Esophagus squamous epithelium (tissue), 5 donors: ENCODE measurements at places on chromosomes 2 and 18.

DNA sequence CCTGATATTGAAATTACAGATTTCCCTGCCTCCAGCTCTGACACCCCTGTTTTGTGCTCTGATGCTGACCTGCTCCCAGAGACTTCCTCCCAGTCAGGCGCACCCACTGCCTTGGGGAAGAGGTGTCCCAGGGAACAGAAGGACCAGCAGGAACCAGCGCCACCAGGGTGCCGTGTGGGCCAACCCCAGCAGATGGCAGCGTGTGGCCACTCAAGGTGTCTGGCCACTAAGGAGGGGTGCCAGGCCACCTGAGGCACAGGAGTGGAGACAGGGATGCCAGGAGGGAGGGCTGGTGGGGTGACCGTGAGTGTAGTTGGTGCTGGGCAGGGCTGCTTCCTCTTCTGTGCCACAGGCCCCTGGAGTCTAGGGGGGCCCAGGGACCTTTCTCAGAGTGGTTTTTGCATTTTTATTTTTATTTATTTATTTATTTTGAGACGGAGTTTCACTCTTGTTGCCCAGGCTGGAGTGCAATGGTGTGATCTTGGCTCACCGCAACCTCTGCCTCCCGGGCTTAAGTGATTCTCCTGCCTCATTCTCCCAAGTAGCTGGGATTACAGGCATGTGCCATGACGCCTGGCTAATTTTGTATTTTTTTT, 56.0 kb downstream of the TEX44 start:
- no peak for DNase-seq

DNA sequence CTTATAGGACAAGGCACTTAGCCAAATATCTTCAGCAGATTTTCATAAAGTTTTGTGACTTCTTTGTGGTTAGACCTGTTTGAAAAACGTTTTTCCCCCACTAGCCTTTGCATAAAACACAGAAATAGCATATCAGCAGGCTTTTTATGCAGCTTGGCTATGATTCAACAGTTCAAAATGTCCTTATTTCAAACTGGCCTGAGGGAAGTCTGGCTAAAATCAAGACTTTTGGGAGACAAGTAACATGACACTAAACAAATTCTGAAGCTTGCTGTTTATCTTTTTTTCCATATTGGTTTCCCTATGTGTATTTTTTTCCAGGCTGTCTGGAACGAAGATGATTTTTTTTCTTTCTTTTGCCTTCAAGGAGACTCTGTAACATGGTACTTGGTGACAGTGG, 95.1 kb upstream of the L3MBTL4 start:
- DNase-seq: no peak

DNA sequence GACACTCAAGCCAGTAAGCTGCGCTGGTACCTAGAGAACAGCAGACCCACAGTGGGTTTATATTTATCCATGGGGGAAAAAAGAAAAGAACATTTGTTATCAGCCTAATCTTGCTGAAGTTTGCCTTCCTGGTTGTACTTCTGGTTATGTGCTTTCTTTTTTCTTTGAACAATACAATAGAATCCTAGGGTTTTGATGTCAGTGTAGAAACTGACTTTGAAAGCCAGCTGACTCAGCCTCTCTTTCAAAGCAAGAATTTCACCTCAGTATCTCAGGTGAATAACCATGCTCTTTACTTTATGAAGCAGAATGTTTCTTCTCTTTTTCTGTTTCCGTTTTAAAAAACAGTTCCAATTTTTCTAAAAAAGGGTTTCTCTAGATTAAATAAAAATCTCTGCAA, 78.4 kb downstream of the CD8B2 start:
- no peak for DNase-seq

- no peak for DNase-seq
Measured at GRCh38 chr2:230827774-230828271, 36.9 kb upstream of the ITM2C start.

GRCh38 chr2:62727259-62727867, 21.9 kb downstream of the EHBP1 start:
- no peak for DNase-seq

DNA sequence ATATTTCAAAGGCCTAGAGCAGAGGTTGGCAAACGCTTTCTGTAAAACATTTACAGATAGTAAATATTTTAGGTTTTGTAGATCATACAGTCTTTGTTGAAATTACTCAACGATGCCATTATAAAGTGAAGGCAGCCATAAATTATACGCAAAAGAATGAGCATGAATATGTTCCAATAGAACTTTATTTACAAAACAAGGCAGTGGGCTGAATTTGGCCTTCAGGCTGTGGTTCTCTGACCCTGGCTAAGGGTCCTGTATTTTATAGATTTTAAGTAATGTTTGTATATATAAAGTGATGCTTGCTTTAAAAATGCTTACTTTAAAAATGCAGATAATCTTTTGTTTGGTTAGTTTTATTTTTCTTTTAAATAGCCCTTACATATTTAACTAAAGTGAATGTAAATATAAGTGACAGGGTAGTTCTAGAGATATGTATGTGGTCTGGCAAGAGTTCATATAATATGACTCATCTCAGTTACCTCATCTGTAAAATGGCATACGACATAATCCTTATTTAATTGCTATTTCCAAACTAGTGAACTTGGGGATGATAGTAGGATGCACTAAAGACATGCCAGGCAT, 51.7 kb upstream of the ATP5MC3 start:
- no peak for DNase-seq

GRCh38 chr2:23069923-23070322, 315.1 kb upstream of the KLHL29 start:
- no peak for DNase-seq

DNA sequence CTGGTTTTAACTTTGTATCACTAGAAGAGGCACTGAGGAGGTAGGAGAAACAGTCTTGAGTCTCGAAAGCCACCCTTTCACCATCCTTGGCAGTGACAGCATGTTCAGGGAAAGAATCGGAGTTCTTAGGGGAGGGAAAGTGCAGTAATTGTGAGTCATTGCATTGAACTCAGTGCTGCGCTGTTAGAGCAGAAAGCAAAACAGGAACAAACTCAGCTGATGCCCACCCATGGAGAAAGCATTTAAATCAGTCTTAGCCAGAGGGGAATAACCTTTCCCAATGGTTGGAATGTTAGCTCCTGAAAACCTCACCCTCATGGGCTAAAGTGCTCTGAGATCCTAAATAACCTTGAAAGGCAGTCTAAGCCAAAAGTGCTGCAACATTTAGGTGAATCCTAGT, 845.6 kb upstream of the CNTNAP5 start:
- DNase-seq: no peak

GRCh38 chr2:137525641-137526190, 438.6 kb upstream of the HNMT start:
- no peak for DNase-seq

DNA sequence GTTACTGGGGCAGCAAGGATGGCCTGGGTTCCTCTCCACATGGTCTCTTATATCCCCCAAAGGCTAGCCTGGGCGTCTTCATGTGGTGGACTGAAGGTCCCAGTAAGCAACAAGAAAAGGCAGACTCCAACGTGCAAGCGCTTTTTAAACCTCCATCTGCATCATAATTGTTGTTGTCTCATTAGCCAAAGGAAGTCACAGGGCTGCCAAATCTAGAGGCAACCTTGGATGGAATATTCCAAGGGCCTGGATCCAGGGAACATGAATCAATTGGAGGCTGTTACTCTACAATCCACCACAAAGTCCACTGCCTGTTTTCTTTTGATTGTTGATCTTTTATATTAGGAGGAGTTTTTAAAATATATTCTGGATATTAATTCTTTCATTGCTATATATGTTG, 118.8 kb downstream of the SH3RF3 start:
- DNase-seq: no peak

DNA sequence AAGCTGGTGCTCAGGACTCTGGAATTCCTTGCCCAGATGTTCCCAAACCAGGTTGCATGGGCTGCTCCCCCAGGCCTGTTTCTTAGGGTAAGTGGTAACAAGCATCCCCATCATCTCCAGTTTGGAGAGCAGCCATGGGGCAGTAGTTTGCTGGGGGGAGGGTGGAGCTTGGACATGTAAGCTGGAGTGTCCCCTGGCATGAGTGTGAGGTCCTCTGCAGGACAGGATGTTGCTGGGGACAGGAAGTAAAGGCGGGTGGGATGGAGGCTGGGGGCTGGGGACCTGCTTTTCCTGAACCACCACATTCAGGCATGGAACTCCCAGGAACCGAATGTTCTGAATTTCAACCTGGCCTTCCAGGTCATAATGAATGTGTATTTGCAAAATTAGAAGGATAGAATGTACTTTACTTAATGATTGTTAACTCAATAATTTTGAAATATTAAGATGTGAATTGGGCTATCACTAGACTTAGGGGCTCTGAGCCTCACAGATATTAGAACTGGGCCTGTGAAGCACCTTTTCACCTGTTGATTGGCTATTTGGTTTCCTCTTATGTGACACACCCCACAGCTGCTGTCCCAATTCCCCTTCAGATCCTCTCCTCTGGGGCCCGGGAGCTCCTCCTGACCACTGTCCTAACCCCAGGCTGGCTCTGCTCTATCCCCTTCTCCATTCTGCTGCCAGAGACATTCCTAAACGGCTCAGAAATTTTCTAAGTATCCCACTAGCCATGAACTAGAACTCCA, 66.4 kb upstream of the EPAS1 start:
- DNase-seq: no peak

- no peak for DNase-seq
Measured at GRCh38 chr18:63783394-63783793, 8.2 kb downstream of the SERPINB7 start.

GRCh38 chr2:231554748-231555545, 24.7 kb upstream of the NMUR1 start:
- DNase-seq: no peak

DNA sequence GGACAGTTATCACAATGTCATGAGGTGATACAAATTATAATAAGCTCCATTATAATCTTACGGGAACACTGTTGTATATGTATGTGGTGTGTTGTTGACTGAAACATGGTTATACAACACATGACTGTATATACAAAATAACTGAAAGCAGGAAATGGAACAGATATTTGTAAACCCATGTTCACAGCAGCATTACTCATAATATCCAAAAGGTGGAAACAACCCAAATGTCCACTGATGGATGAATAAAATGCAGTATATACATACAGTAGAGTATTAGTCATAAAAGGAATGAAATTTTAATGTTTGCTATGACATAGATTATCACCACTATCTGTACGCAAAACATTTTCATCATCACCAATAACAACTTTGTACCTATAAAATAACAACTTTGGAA, 107.3 kb downstream of the USP34 start:
- DNase-seq: no peak

DNA sequence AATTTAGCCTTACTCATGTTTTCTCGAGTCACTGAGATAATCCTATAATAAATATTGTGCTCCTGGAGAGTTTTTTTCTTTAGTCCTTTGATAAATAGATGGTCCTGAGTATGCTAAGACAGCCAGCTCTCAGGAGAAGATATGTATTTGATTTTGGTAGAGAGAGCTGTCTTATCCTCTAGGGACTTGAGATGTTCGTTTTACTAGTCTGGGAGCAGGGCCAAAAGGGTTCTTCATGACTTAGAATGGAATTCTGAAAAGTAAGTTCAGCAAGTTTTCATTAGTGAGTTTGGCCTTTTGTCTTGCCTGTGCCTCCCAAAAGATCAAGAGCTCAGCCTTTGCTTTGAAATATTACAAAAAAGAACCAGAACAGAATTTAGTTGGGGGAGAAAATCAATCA, 246.7 kb downstream of the BABAM2 start:
- no peak for DNase-seq

GRCh38 chr18:48031641-48032040, 101.2 kb upstream of the SMAD2 start:
- no peak for DNase-seq

DNA sequence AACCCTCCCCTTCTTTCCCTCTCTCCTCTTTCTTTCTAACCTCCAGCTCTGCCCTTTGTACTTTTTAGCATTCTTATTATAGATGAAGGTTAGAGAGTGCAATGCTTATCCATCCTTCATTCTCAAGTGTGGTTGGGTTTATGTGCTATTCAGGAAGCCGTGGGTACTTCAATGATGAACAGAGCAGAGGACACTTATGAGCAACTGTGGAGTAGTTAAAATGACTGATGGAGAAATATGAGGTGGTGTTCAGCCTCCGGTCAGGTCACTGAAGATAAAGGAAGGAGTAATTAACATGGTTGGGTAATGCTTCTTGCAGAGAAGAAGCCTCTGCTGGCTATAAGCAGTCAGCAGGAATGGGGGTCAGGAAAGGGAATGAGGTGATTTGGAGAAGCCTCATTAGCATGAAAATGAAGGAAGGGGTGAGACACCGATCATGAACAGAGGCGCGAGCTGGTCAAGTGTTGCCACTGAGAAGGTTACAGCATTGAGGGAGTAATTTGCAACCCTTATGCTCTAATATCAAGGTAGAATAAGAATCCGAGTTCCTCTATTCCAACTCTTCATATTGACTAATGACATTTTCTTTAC, 174.7 kb downstream of the LPIN1 start:
- DNase-seq: no peak

DNA sequence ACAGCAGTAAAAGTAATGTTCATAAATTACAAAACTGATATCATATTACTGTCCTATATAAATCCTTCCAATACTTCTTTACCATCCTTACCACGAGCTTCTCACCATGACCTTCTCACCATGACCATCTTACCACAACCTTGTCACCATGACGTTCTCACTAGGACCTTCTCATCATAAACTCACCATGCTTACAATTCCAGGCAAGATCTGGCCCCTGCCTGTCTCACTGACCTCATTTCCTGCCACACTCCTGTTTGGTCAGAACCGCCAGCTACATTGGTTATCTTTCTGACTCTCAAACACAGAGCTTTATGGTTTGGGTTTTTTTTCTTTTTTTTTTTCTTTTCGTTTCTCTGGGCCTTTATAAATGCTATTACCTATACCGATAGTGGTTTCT, 827.6 kb downstream of the RNF144A start:
- DNase-seq: no peak

DNA sequence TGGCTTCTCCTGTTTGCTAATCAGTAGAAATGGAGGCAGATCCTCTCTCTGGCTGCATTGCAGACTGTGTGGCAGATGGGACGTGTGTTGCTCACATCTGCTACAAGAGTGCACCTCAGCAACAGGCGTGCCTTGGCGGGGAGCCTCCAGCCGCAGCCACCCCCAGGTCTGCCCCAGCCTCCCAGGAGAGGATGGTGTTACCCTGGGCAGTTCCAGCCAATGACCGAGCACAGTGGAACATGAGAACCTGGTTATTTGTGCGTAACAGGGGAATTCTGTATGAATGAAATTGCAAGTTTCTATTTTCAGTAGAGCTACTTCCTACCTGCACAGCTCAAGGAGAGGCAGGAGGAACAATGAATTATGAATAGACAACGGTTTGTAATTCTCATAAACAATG, 130.6 kb upstream of the CBLN2 start:
- DNase-seq: no peak

- DNase-seq: no peak
Measured at GRCh38 chr18:75483662-75484061, 56.2 kb upstream of the SMIM21 start.

DNA sequence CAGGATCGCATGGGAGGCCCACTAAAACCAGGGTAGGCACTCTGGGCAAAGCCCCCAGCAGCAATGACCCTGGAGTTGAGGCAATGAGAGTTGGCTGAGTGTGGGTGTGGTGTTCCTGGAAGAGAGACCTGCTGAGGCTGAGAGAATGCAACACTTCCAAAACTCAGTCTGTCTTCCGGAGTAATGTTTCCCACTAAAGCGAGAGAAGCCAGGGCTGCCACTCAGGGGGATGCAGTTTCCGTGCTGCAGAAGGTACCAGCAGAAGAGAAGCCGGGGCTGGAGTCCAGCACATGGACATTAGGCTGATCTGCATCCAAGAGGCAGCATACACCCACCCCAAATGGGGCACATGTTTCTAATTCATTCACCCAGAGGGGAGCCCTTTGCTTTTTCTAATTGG, 127.2 kb upstream of the ARHGAP28 start:
- DNase-seq: no peak

GRCh38 chr2:26560892-26561291, 80.3 kb downstream of the CIB4 start:
- DNase-seq: no peak
